Activated CD4-positive, CD25-positive, alpha-beta regulatory T cell treated with anti-CD3 and anti-CD28 coated beads, Interleukin-2, amount 50 U/mL, for 72 hours (primary cell): ENCODE measurements at places on chromosomes 4 and X.

GRCh38 chrX:75155827-75156525 lies at the start of gene ABCB7:
ABCB7 (minus strand) TSS chrX:75156283; CDS start chrX:75156272, 11 bp downstream.
- DNase-seq: peak; percentile 54

GRCh38 chr4:44235897-44236296 lies 212.7 kb downstream of the KCTD8 start:
- no peak for DNase-seq

DNA sequence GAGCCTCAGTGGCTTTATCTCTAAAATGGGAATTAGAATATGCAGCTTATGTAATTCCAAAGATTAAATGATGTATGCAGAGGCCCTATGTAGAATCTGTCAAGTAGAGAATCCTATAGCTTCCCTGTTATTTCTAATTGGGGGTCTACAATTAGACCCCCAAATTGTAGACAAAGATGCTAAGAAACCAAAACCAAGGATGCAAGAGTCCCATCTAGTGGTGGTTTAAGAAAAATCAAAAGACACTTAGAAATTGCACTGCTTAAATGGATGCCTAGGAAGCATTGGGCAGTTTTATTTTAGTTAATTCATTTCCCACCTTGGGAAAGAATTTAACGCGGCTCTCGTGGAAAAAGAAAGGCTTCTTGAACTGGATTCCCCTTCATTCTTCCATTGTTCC lies 115.2 kb downstream of the GABRA2 start:
- no peak for DNase-seq

- no peak for DNase-seq
These were observed 95.2 kb downstream of the RPA4 start for GRCh38 chrX:96978906-96979305.

GRCh38 chrX:111041018-111041462 lies 55.0 kb upstream of the PAK3 start:
- DNase-seq: no peak

GRCh38 chr4:121464854-121465253 lies 84.0 kb upstream of the QRFPR start:
- no peak for DNase-seq

GRCh38 chrX:71532078-71532752 lies 689 bp upstream of the OGT start:
- DNase-seq: peak; percentile 33

DNA sequence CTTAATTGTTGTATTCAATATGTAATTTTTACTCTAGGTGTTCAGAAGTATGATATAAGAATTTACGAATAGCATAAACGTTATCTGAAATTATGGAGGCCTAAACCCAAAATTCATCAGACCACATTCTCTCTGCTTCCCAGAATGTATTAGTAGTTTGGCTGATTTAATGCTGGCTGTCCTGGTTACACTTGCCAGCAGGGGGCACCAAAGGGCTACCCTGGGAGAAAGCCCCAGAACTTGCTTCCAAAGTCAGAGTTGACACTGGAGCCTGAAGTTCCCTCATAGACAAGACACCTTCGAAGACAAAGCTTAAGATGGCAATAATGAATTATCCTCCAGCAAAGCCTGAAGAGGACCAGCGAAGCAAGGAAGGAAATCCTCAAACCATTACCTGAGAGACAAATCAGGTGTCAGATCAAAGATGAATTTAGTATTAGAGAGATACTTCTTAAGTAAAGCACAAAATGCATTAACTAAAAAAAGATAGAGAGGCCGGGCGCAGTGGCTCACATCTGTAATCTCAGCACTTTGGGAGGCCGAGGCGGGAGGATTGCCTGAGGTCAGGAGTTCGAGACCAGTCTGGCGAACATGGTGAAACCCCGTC lies 11.3 kb upstream of the ANOS1 start:
- peak; percentile 69 for DNase-seq

- DNase-seq: no peak
These were observed 14.4 kb downstream of the AMBN start for GRCh38 chr4:70606459-70606858.

- DNase-seq: no peak
These were observed 51.7 kb downstream of the GASK1B start for GRCh38 chr4:158121161-158121579.

GRCh38 chrX:68843992-68844391 lies 15.2 kb downstream of the EFNB1 start:
- no peak for DNase-seq

DNA sequence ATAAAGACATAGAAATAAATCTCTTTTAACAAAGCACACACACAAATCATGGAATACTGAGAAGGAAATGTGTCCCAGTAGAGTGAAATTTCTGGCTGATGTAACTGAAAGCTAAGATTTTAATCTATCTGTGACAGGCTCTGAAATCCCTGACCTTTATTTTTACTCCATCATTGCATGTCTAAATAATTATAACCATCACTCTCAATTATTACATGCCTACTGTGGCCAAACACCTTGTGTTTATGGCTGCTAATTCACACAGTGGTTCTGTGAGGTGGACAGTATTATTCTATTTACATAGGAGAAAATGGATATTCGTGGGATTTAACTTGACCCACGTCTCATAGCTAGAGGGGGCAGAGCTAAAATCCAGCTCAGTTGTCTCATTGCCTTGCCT lies 438.1 kb downstream of the TLL1 start:
- DNase-seq: no peak

GRCh38 chr4:153655002-153655541 lies 29.0 kb upstream of the TLR2 start:
- DNase-seq: no peak

- DNase-seq: no peak
These were observed 139.9 kb upstream of the USP9X start for GRCh38 chrX:40945361-40945713.
